ENCODE measurements at places on chromosomes 6 and 20.

DNA sequence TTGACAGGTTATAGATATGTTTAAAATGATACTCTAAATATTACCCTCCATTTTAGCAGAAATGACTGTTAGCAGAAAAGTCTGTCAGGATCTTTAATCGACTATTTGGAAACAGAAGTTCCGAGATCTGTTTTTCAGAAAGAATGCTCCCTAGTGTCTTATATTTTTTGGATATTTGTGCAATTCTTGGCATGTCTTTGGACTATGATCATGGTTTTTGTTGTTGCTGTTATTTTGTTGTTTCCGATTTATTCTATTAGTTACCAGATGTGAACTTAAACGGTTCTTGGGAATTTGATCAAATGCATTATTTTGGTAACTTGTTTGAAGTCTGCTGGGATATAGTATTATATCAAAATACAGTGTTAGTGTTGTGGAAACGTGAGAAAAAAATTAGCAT is 106.4 kb upstream of the CEP162 start:
- no peaks in the 10 kb centered on the region for H3K36me3 ChIP-seq
- H3K27me3 ChIP-seq: no peaks in the 10 kb centered on the region
- H3K4me3 ChIP-seq: no peak overlapping the region
- no peak for DNase-seq
- no peak overlapping the region for H3K27ac ChIP-seq
- H3K4me1 ChIP-seq: no peaks in the 10 kb centered on the region

- no peak overlapping the region for H3K4me3 ChIP-seq
- H3K36me3 ChIP-seq: no peaks in the 10 kb centered on the region
- H3K27ac ChIP-seq: no peak overlapping the region
- DNase-seq: no peak
- no peaks in the 10 kb centered on the region for H3K27me3 ChIP-seq
Measured at GRCh38 chr20:48275286-48276020, 490.2 kb upstream of the SULF2 start.

DNA sequence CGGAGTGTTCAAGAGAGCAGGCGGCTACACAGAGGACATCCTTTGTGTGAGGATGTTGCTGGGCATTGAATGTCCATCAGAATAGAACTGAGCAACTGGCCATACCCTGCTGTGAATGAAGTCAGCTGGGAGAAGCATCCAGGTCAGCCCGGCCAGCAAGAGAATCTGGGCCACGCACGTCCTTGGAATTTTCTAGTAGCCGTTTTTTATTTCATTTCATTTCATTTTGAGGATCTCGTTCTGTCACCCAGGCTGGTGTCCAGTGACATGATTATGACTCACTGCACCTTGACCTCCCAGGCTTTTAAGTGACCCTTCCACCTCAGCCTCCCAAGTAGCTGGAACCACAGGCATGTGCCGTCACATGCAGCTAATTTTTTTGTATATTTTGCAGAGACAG is 97.9 kb downstream of the SSR1 start:
- 0 out of 2 replicates have a peak, but pooled peaks cover 7% of the 10 kb centered on the region for H3K4me1 ChIP-seq
- H3K27me3 ChIP-seq: no peaks in the 10 kb centered on the region
- no peak overlapping the region for H3K4me3 ChIP-seq
- no peak overlapping the region for H3K27ac ChIP-seq
- 0 out of 2 replicates have a peak, but pooled peaks cover 2% of the 10 kb centered on the region for H3K36me3 ChIP-seq

DNA sequence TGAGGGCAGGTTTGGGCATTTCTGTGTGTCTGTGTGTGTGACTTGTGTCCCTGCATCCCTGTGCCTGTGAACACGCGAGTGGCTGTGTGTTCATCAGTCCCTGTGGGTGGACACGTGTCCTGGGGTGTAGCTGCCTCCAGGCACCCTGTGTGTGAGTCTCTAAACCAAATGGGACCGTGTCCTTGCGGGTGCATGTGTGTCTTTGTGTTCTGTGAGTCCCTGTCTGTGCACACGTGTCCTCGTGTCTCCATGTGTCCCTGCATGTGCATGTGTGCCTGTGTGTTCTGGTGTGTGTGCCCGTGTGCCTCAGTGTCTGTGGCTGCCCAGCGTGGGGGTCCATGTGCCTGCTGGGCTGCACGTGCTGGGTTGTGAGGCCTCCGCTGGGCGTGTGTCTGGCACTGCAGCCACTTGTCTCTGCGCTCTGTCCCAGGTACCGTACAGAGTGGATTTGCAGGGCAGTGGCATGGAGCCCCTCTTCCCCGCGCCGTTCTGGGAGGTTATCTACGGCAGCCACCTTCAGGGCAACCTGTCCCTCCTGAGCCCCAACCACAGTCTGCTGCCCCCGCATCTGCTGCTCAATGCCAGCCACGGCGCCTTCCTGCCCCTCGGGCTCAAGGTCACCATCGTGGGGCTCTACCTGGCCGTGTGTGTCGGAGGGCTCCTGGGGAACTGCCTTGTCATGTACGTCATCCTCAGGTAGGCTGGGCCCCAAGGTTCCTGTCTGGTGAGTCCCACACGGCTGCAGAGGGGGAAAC is 8.2 kb upstream of the LKAAEAR1 start:
- H3K27me3 ChIP-seq: peaks cover 25% of the 10 kb centered on the region
- no peak overlapping the region for H3K27ac ChIP-seq
- H3K4me3 ChIP-seq: no peak overlapping the region
- no peaks in the 10 kb centered on the region for H3K4me1 ChIP-seq
- DNase-seq: no peak

DNA sequence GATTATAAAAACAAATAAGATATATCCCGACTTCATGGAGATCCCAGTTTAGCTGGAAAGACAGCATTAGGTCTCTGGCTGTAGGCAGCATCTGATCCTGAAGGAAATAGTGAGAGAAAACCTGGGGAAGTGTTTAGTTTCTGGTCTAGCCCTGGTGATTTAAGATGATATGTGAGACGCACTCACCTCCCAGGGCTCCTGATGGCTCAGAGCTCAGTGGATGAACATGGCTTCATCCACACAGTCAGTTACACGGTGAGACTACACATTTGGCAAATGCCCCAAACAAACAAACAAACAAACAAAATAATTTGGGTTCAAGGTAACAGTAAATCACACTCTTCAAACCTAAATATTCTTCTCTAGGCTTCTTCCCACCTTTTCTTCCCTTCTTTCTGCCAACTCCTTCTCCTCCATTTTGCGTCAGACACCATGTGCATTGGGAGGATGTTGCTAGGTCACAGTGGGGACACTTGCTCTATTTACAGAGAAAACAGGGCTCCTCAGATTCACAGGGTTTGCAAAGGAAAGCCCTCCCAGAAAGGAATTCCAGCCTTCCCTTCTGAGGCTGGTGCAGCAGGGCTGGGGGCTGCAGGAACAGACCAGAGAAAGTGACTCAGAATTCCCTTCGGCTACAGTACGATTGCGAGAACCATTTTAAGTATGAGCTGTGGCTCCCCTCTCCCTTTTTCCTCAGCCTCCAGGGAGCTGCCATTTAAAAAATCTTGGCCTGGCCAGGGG is 59.6 kb upstream of the SALL4 start:
- H3K27ac ChIP-seq: no peak overlapping the region
- H3K27me3 ChIP-seq: no peaks in the 10 kb centered on the region
- no peaks in the 10 kb centered on the region for H3K36me3 ChIP-seq
- DNase-seq: no peak
- H3K4me3 ChIP-seq: no peak overlapping the region

- DNase-seq: no peak
- H3K27ac ChIP-seq: no peak overlapping the region
- H3K36me3 ChIP-seq: no peaks in the 10 kb centered on the region
- H3K4me3 ChIP-seq: peak overlapping the region; percentile 70
- no peaks in the 10 kb centered on the region for H3K27me3 ChIP-seq
- peaks cover 9% of the 10 kb centered on the region for H3K4me1 ChIP-seq
Measured at GRCh38 chr6:52362443-52363227, 684 bp downstream of the PAQR8 start.

DNA sequence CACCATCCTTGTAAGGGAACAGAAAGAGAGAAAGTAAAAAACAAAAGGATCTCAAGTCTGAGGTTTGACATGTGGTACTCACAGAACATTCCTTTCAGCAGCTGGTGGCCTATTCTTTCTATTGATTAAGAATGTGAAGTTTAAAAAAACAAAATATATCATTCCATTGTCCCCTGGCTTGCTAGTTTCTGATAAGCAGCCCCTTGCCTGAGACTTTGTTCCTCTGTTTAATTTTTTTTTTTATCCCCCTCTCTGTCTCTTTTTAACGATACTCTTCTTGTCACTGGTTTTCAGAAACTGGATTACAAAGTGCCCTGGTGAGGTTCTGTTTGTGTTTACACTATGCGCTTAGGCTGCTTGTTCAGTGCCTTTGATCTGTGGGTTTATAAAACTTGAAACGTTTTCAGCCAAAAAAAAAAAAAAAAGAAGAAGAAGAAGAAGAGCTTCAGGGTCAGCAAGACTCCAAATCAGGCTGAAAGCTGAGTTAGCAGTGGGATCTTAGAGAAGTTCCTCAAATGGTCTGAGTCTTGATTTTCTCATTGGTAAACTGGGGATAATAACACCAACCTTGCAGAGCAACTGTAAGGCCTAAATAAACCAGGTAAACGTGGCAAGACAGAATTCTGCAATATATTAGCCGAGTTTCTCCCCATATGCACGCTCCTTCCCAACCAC is 45.1 kb upstream of the SLC22A23 start:
- no peak for DNase-seq
- no peaks in the 10 kb centered on the region for H3K36me3 ChIP-seq
- H3K27ac ChIP-seq: no peak overlapping the region

GRCh38 chr20:43820731-43821330 is 93.8 kb upstream of the TOX2 start:
- peak; percentile 23 for DNase-seq
- H3K4me1 ChIP-seq: no peaks in the 10 kb centered on the region
- H3K4me3 ChIP-seq: no peak overlapping the region
- no peaks in the 10 kb centered on the region for H3K27me3 ChIP-seq
- H3K36me3 ChIP-seq: no peaks in the 10 kb centered on the region
- H3K27ac ChIP-seq: no peak overlapping the region

DNA sequence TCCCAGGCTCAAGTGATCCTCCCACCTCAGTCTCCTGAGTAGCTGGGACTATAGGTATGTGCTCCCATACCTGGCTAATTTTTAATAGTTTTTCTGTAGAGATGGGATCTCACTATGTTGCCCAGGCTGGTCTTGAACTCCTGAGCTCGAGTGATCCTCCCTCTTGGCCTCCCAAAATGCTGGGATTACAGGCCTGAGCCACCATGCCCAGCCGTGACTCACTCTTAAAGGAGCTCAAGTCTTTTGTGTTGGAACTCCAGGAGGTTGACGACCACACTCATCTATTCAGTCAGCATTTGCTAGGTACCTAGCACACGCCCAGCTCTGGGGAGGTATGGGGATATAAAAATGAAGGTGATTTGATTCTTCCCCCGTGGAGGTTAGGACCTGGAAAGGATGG is 62.8 kb downstream of the UTRN start:
- peaks cover 42% of the 10 kb centered on the region for H3K4me1 ChIP-seq
- DNase-seq: no peak
- H3K27ac ChIP-seq: 0 out of 2 replicates have a peak overlapping the region, but pooled peaks have one; percentile 61
- H3K36me3 ChIP-seq: no peaks in the 10 kb centered on the region
- H3K4me3 ChIP-seq: no peak overlapping the region
- H3K27me3 ChIP-seq: no peaks in the 10 kb centered on the region

DNA sequence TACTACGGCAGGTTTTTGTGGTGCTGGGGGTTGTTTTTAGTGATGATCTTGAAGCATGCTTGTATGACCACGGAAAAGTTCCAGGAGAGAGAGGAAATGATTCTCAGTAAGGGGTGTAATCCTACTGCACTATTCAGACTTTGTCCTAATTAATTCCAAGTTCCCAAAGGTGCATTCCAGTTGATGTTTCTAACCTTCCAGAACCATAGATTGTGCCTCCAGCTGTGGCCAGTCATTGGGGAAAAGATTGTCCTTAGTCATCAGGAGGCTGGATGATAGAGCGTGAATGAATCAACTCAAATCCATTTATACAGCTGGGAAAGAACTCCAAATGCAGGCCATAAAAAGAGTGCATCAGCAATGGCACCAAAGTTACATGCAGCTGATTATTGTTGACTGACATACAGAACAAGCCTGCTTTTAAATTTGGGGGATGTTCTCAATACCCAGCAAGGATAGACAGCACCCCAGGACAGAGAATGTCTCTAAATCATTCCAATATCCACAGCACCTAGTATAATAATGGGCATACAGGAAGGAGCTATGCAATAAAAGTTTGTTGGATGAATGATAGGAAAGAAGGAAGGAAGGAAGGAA is 27.8 kb upstream of the PKHD1 start:
- H3K27me3 ChIP-seq: no peaks in the 10 kb centered on the region
- H3K27ac ChIP-seq: no peak overlapping the region
- DNase-seq: no peak
- H3K4me1 ChIP-seq: no peaks in the 10 kb centered on the region
- H3K4me3 ChIP-seq: no peak overlapping the region

DNA sequence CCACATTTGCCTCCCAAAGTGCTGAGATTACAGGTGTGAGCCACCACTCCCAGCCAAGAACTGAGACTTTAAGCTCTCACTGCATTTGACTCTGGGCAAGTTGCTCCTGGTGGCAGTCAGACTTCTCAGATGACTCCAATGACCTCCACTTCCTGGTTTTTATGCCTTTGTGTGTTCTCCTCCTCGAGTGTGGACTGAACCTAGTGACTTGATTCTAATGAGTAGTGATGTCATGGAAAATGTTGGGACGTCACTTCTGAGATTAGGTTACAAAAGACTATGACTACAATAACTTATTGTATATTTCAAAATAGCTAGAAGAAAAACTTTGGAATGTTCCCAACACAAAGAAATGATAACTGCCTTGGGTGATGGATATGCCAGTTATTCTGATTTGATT is 12.0 kb downstream of the SPINT3 start:
- H3K4me1 ChIP-seq: peaks cover 24% of the 10 kb centered on the region
- no peak overlapping the region for H3K27ac ChIP-seq
- H3K36me3 ChIP-seq: no peaks in the 10 kb centered on the region
- H3K4me3 ChIP-seq: no peak overlapping the region

- no peak for DNase-seq
- H3K36me3 ChIP-seq: no peaks in the 10 kb centered on the region
- H3K4me3 ChIP-seq: no peak overlapping the region
- H3K4me1 ChIP-seq: peaks cover under 1% of the 10 kb centered on the region
- H3K27ac ChIP-seq: no peak overlapping the region
- no peaks in the 10 kb centered on the region for H3K27me3 ChIP-seq
Measured at GRCh38 chr6:3125815-3126214, 7.3 kb downstream of the BPHL start.

DNA sequence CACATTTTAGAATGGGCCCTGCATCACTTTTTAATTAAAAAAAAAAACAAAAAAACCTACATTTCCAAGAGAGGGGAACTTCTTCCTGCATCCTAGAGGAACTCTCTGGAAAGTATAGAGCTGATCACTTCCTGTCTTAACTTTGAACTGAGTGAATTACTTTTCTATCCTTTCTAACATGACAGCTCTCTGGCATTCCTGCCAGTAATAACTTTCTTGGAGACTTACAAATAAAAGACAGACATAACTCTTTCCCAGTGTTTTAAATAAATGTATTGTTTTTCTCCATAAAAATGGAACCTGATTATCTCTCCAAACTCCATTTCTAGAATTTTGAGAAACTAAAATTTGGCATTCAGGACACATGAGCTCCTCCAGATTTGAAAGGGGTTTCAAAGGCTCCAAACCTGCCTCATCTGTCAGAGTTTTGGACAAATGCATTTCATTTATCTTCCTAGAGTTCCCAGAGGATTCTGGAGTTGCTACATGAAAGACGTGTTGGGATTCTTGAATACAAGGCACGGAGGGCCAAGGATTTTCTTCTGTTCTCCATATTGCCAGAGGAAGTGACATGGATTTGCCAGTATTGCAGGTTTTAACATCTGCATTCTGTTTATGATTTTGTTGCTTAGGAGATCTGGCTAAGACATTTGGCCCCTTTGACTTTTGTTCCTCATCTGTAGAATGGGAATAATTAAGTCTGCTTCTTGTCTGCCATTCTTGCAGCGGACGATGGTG is 2.0 kb upstream of the SMOC2 start:
- DNase-seq: no peak
- peaks cover 90% of the 10 kb centered on the region for H3K27me3 ChIP-seq
- H3K36me3 ChIP-seq: no peaks in the 10 kb centered on the region
- no peak overlapping the region for H3K4me3 ChIP-seq
- H3K27ac ChIP-seq: no peak overlapping the region

Data from PC-9 (cell line).